ENCODE measurements at places on chromosomes 2 and 18.

DNA sequence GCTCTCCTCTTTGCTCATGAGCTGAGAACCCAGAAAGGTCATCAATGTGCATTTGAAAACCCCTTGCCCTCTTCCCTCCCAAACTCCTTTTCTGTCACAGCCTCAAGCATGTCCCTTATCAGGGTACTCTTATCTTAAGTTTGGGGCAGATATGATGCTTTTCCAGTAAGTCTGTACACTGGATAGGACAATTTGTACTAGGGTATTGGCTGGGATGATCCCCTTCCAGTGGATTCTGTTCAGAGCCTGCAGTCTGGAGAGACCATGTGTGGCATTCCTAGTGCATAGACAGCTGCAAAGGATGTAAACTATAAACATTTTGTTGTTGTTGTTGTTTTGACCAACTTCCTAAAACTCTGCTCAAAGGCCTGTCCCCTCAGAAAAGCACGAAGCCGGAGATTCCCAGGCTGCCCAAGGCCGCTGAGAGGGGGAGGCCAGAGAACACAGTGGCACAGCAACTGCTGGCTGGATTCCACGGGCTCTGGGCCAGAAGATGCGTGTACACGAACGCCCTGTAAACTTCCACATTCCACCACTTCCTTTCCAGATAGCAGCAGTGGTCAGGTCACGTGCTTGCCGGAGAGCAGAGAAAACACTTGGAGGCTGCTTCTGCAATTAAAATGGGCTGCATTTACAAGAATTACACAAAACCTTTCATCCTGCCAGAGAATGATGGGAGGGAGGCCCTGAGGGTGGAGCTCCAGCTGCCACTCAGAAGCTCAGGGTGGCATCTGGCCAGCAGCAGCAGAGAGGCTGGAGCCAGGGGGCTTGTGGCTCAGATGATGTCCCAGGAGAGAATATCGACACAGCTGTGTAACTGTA, 42.1 kb downstream of the BMP10 start:
- DNase-seq, result peak; percentile 73

GRCh38 chr2:173278794-173279526, 75.7 kb upstream of the CDCA7 start:
- DNase-seq, result no peak

GRCh38 chr2:16254356-16254965, 314.1 kb downstream of the MYCN start:
- DNase-seq, result no peak

DNA sequence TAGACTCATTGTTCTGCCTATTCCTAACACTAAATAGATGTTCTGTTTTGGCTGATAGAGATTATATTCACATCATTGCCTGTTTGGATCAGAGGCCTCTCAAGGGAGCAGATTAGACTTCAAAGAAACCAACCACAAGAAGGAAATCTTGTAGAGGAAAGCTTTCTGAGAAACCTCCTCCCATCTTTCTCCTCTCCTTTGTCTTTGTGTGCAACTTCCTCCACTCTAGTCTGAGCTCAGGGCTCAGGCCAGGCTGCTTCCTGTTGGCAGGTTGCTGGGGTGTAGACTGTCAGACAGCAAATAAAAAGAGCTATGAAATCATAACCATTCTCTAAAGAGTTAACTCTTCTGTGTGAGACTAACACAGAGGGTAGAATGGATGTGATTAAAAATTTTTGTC, 113.0 kb downstream of the TGFA start:
- no peak for DNase-seq

GRCh38 chr2:12828980-12829379, 112.2 kb downstream of the TRIB2 start:
- DNase-seq, result no peak

DNA sequence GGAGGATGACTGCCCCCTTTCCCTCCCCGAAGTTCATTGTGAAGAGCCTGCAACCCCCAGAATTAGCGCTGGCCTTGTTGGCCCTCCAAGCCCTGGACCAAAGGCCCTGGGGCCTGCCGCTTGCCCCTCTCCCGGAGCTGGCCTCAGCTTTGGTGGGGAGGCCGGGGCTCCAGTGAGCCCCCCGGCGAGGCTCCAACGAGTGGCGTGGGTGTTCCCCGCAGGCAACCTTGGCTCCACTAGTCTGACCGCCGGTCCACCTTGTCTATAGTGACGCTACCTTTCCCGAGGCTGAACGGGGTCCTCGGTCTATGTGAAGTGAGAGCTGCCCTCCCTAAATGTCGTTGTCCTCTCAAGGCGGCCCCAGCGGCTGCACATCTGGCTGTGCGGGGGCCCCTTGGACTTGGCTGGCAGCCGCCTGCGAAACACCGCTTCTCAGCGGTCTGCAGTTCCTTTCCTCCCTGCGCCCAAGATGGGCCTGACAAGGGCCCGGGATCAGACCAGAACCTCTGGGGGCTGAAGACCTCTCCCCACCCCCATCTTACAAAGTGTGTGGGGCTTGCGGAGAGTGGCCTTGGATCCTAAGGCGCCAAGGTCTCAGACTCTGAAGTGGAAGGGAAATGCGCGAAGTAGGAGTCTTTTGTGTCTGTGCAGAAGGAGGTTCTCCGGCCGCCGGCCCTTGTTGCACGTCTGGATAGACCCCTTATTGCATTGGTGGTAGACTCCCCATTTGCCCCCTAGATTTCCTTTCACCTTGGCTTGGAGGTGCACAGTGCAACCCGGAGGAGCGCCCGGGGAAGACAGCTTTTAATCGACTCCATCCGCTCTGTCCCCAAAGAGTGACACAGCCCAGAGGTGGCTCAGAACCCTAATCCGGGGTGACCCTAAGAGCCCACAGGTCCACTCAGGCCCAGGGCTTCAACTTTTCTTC, 3.9 kb upstream of the HOXD10 start:
- no peak for DNase-seq

DNA sequence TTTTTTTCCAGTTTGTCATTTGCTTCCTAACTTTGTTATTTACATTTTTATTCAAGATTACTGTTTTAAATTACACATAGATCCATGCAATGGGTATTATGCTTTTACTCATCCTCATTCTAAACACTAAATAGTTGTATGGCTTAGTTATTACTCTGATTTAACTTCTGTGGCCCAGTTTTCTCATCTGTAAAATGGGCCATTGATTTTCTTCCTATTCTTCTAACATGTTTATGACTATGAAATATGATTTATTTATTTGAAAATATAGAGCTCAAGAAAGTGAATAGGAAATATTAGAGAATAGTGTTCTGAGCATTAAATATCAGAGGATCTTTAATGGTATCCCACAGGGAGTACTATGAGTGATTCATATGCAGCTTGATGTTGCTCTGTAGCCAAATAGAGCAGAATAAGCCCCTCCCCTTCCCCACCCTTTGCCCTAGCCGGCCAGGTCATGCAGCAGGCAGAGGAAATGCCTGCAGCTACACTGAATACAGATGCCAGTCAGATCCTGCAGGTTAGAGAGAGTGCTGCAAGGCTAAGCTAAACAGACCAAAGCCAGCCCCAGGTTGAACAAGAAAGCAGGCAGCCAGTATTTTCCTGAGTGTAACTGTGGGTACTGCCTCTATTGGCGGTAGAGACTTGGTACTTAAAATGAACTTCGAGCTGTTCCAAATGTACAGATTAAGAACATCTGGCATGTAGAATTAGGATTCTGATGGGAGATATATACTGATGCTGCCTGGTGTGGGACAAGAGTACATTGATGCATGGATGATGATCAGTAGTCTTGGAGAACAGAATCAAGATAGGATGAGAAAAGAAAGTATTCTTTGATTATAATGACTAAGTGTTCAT, 11.7 kb upstream of the ACYP2 start:
- no peak for DNase-seq

DNA sequence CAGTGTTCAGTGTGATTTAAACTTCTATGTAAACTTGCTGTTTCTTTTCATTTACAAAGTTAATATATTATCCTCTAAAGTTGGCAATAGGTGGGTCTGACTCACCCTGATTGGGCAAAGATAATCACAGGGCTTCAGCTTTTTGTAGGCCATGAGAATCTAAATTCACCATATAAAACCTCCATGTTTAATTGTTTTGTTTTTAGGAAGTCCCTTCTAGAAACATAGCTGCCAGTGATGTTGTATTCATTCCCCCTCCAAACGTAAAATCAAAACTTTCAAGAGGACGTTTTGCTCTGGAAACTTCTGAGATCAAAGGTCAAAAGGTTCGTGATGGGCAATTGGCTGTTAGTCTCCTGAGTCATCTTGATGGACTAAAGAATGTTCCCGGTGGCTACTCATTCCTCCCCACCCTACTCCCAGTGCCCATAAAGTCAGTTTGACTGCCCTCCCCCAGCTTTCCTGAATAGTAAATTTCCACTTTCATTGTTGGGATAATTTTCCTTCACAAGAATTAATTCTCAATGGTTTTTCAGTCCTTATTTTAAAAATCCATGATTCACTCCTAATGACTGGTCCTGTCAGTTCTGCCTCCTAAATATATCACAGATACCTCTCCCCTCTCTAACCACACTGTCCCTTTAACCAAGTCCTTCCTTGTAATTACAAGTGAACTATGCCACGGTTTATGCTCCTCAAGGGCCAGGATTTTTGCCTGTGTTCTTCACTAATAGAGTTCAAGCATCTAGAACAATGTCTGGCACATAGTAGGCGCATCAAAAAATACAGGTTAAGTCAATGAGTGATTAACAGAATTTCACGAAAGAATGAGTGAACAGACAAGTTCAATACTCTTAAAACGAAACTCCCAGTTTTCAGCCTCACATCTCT, 164.4 kb upstream of the VRK2 start:
- no peak for DNase-seq

- no peak for DNase-seq
Observed at GRCh38 chr2:118225666-118226065, 137.4 kb downstream of the INSIG2 start.

- no peak for DNase-seq
Observed at GRCh38 chr2:144402251-144402650, 117.7 kb downstream of the ZEB2 start.

DNA sequence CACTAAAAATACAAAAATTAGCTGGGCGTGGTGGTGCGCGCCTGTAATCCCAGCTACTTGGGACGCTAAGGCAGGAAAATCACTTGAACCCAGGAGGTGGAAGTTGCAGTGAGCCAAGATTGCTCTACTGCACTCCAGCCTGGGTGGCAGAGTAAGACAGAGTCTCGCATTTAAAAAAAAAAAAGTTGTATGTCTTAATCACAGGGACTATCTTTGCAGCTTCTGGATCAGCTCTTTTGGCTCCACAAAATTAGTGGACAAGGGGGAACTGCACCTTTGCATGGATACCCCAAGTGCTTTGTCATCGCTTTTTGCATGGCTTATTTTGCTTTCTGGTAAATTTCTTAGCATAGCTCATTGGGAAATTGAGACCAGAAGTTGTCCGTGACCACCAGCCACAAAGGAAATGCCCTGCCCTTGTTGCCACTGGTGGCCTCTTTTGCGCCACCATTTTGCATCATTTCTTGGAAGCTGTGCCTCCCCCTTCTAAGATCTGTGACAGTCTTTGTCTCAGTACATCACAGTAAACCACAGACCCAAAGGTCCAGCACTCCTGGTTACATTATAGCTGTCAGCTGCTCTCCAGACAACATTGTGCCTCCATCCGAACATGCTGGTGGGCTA, 43.9 kb upstream of the PCBP1 start:
- DNase-seq, result no peak

DNA sequence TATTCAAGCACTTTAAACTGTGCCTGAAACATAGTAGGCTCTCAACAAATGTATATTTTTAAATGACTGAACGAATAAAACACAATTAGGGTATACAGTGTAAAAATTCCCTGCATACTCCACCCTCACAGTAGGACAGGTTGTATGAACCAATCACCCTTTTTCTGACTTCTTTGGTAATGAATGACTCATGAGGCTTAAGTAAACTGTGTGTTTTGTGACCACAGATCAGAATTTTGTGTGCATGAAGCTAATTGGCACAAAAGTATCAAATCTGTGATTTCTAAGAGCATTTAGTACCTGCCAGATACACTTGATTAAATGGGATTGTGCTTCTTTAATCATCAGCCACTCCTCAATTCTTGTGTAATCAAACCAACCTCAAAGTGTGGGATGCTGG, 109.9 kb upstream of the MAP4K3 start:
- no peak for DNase-seq

DNA sequence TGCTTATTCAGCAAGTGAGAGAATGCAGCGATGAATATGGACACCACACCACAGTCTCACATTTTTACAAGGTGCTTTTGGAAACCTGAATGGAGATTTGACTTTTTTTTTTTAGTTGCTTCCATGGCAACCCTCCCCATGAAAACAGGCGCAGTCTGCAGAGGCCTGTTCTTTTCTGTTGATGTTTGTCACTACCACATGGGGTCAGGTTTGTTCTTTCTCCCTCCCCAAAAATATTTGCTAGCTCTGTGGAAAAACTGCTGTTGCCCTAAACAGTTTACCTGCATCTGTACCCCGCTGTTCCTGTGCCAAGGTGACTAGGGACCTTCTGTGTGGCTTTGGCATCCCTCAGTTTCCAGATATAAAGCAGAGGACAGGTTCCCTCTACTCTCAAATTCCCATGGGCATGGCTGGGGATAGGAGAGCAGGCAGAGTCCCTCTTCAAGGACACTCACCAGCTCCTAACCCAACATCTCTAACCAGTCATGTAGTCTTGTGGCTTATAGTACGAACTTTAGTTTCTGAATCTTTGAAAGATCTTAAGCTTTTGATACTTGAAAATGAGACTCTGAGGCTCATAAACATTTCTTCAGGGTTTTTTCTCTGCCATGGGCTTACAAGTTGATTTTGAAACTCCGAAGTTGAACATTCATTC, 14.7 kb upstream of the MAPRE2 start:
- no peak for DNase-seq

GRCh38 chr2:10919771-10920621, 8.3 kb downstream of the KCNF1 start:
- DNase-seq, result no peak

DNA sequence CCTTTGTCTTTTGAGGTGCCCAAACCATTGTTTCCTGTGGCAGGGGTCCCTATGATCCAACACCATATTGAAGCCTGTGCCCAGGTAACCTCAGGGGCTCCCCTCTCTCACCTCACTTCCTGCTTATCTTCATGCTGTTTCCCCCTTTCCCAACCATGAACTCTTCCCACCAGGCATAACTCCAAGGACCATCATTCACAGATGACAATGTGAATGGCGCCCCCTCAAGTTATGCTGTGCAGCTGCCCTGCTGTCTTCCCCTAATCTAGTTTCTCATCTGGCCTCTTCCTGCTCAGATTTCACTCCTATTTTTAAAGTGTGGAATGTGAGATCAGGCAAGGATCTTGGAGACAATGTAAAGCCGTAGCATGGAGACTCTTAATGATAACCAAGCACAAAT, 1.4 kb downstream of the GMPPA start:
- DNase-seq, result no peak

DNA sequence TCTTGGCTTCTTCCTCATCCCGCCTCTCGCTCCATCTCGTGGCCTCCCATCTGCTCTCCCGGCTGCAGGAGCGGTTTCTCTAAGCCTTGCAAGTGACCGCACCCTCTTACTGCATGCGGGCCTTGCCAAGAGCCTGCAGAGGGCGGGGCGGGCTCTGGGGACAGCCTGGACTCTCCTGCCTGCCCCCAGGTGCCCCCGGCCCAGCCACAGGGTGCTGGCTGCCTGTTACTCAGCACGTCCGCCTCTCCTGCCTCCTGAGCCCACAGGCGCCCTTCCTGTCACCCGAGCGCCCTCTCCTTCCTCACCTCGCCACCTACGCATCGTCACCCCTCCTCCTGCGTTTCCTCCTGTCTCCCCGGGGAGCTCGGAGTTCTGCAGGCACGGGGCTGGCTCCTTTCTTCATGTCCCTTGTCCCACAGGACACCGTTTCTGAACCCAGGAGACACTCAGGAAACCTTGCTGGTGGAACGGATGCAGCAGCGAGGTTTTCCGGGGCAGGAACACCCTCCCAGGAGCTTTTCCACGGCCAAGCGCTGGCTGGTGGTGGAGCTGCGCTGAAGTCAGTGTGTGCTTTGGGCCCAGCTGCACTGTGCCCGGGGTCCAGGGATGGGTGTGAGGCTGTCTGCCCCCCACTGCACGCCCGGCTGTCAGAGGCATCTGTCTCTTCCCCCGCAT, 28.5 kb downstream of the HPCAL1 start:
- no peak for DNase-seq

Measured in NCI-H1048 (cell line).